Stimulated activated CD8-positive, alpha-beta memory T cell treated with anti-CD3 and anti-CD28 coated beads, Interleukin-15, amount 100 ng/mL, for 1 hour (primary cell): ENCODE measurements at places on chromosomes 7 and 10.

DNA sequence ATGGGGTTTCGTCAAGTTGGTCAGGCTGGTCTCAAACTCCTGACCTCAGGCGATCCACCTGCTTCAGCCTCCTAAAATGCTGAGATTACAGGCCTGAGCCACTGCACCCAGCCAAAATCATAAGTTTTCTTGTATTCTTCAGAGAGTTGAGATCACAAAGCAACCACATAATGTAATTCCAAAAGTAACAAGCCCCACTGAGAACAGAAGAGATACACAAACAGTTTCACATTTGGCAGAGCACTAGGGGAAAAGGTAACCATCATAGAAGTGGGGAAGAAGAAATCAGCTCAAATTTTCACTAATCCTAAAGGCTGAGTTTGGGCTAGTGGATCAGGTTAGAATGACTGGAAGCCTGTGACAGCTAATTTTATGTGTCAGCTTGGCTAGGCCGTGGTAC lies 5.4 kb upstream of the CEP41 start:
- no peak for DNase-seq

DNA sequence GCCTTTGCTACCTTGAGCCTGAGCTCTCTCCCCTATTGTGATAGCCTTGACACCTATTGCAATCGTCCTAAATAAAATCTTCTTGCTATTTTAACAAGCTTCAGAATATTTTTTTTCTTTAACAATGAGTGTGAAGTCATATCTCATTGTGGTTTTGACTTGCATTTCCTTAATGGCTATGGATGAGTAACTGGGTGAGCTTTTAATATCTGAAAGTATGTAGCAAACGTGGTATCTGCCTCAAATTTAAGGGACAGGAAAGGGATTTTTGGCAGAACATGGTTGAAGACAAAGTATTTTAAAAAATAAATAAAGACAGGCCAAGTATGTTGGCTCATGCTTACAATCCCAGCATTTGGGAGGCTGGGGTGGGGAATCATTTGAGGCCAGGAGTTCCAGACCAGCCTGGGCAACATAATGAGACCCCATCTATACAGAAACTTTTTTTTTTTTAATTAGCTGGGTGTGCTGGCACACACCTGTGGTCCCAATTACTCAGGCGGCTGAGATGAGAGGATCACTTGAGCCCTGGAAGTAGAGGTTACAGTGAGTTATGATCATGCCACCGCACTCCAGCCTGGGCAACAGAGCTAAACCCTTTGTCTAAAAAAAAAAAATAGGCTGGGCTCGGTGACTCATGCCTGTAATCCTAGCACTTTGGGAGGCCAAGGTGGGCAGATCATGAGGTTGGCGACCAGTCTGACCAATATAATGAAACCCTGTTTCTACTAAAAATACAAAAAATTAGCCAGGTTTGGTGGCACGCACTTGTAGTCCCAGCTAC lies 319.3 kb upstream of the NRP1 start:
- no peak for DNase-seq

DNA sequence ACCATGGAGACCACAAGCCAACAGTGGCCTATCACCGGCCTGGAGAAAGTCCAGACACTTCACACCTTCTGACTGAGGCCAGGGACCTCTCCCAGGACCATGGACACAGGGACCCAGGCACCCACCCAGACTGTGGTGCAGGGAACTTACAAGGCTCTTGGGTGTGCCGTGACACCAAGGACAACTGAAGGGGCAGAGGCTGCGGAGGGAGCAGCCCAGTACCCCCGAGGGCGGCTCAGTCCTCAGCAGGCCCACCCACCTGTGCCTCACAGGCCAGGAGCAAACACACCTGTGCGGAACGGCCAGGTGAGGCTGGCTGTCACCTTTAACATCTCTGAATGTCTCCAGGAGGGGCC lies 182.3 kb downstream of the MAD1L1 start:
- no peak for DNase-seq

DNA sequence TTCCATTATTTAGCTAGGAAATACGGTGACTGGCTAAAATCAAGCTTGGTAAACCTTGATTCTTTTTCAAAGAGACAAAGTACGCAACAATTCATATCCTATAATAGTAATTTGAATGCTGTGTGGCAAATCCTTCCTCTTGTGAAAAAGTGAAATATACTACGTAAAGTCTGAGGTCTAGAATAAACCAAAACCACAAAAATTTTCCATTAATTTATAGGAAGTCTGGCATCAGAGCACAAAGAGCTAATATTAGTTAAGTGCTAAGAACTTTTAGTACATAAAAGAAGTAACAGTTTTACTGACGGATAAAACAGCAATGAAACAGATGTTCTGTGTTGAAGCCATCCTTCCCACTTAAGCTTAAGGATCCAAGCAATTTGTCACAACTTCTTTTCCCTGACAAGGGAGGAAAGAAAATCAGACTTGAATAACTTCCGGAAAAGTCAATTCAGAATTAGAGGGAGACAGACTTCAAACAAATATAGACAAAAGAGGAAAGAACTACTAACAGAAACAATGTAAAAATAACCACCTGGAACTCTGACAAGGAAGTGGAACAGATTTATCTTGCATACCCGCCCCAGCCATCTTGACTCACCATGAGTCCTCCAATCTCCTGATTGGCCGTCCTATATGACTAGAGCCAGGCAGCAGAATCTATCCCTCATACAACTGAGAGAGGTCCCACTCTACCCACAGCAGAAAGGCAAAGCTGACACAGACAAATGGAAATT lies 34.6 kb downstream of the RHEB start:
- no peak for DNase-seq

GRCh38 chr7:73871163-73872011 lies 10.4 kb downstream of the TMEM270 start:
- DNase-seq: no peak

- DNase-seq: no peak
Measured at GRCh38 chr7:157954901-157955300, 618.1 kb downstream of the DNAJB6 start.
